Activated naive CD4-positive, alpha-beta T cell treated with anti-CD3 and anti-CD28 coated beads, Interleukin-2, amount 50 U/mL, for 72 hours (primary cell): ENCODE measurements at places on chromosomes 1 and 21. TPM values are rescaled to one million over a fixed set of nuclear protein-coding genes. Genes with fewer than 3 reads are reported as not detected.

Gene NBPF26
- 22.2 TPM for total RNA-seq

Gene ZNF648
- total RNA-seq = not detected

Gene VHLL
- not detected for total RNA-seq

Gene RAB25
- total RNA-seq = 0.89 TPM

Gene LRRIQ3
- total RNA-seq = 1.5 TPM

DNA sequence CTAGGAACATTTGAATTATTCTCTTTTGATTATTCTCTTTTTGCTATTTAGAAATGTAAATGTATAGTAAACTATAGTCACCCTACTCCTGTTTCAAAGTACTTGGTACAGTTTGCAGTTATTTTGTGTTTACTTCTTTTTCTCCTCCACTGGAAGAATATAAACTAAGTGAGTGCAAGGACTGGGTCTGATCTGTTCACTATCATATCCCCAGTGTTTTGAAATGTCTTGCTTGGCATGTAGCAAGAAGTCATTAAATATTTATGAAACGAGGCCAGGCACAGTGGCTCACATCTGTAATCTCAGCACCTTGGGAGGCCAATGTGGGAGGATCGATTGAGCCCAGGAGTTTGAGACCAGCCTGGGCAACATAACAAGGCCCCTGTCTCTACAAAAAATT is 35.8 kb upstream of the PODN start:
- DNase-seq = no peak

DNA sequence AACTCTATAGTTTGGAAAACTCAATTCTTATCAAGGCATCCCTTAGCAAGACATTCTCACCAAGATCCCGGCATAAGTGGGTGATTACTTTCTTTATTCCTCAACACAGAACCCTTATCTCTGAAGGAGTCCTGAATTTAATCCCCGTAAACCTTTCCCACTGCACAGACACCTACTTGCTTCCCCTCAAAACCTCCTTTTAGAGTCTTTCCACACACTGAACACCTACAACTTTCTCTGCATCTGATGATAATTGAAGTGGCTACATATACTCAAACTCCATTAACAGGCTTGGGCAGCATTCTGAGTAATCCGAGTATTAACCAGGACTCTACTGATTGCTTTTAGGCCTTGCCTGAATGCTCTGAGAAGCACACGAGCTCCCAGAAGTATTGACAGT is 23.5 kb downstream of the PALMD start:
- DNase-seq = no peak

DNA sequence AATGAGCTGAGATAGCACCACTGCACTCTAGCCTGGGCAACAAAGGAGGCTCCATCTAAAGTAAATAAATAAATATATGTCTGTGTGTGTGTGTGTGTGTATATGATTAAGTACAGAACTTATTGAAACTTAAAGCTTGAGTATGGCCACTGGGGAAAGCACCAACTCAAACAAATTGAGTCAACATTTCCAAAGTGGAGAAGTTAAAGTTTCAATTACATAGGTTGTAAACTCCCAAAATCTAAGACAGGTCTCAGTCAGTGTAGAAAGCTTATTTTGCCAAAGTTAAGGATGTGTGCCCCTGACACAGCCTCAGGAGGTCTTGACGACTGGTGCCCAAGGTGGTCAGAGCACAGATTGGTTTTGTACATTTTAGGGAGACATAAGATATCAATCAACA is 458.9 kb upstream of the RGS18 start:
- no peak for DNase-seq

DNA sequence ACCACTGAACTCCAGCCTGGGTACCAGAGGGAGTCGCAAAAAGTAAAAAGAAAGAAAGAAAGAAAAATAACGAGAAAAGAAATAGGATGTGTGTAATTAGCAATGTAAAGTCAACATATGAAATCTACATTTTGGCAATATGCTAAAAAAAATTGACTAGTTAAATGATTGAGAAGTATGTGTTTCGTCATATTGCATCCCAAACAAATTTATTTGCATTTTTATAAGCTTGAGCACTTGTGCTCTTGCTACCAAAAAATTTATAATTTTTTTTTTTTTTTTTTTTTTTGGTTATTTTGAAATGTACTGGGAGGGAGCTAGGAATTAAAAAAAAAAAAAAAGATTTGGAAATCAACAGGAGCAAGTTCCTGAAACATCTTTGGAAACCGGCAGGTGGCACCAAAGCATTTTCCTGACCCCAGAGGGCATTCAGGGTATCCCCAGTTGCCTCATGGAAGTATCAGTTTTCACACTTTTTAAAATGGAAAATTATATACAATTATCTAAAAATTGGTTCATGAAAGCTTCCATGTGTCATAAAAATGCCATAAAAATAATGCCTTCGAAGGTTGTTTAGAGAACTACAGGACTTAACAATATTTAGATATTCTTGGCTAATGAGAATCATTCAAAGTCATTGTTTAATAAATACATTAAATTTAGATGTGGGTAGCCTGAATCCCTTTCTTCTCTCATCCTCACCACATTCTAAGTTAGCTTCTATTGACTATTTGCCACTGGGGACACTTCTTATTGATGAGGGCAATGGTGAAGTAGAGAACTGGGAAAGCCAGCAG is 4.8 kb upstream of the HEATR1 start:
- no peak for DNase-seq

DNA sequence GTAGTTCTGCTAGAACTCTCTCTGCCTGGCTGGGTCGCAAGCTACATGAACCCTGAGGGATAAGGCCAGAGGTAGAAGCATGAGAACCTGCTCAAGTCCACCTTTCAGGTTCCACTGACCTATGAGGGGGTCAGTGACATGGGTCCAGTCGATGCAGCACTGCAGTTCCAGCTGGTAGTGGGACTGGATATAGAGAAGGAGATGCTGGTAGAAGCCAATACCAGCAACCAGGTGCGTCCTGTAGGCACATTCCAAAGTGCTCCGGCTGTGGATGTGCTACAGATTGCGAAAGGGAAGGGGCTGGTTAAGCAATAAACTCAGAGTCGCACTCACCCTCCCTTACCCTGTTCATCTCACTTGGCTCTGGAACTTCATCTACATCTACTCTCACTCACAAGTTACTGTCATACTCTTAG is 5.7 kb downstream of the SMG5 start:
- no peak for DNase-seq

DNA sequence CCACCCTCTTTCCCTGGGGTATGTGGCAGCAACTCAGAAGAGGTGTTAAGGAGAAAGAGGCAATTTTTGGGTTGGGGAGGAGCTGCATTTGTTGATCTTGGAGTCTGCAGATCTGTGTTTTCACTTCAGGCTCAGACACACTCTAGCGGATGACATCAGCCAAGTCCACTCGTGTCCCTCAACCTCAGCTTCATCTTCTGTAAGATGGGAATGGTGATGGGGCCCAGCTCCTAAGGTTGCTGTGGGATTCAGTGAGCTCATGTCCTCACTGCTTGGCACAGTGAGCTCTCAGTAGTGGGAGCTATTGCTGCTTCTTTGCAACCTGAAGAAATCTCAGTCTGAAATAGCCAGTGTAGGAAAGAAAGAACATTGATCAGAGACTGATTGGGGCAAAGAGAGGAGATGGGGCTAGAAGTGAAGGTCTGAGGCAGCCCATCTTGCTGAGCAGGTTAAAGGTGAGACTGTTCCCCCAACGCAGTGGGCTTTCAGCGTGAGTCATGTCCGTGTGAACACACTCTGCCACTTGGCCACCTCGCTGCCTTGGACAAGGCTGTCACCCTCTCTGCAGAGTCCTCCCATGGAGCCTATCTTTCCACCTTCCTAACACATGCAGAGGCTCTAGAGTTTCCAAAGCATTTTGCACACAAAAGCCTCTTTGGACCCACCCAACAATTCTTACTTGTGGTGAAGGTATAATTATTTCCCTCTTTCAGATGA is 56.0 kb upstream of the CITED4 start:
- DNase-seq = no peak

DNA sequence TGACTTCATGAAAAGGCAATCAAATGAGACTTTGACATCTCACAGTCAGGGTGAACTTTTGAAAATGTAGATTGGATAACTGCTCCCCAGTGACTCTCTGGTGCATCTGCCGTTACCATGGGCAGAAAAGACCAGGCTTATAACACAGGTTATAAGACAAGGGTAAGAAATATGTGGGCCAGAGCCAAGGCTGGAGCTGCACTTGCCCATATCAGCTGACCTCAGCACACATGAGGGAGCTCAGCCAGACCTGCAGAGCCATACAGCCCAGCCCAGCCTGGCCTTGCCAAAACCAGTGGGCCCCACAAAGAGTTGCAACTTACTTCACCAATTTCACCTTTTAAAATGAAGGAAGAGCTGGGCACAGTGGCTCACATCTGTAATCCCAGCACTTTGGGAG is 11.7 kb upstream of the RGS2 start:
- no peak for DNase-seq

- peak; percentile 38 for DNase-seq
These were observed 77.6 kb downstream of the XCL2 start for GRCh38 chr1:168466092-168466713.

DNA sequence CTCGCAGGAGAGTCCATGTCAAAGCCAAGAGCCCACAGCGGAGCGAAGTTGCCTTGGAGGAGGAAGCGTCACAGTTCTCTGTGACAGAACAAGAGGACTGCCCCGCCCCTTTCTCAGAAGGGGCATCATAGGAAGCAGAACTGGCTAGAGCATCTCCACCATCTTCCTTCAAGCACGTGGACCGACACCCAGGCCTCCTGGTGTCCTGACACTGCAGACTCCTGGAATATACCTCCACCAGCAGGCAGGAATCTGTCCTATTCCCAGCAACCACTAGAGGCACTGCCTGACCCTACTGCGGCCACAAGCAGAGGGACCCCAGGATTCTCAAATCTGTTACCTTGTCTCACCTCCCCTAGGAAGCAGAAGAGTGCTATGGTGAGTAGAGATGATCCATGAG is 37.8 kb downstream of the GPA33 start:
- DNase-seq = no peak

DNA sequence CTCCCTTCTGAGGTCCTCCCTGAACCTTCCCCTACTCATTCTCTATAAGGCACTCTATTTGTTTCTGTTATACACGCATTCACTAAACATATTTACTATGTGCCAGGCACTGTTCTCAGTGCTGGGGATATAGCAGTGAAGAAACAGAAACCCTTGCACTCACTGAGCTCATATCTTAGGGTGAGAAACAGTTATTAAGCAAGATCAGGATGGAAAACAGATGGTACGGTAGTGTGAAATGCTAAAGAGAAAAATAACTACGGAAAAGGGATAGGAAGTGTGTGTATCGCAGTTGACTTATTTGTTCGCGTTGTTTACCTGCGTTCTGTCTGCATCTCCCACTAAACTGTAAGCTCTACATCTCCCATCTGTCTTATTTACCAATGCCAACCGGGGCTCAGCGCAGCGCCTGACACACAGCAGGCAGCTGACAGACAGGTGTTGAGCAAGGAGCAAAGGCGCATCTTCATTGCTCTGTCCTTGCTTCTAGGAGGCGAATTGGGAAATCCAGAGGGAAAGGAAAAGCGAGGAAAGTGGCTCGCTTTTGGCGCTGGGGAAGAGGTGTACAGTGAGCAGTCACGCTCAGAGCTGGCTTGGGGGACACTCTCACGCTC is 572 bp downstream of the CYB5RL start:
- no peak for DNase-seq

GRCh38 chr1:32249831-32250525 is 1.1 kb upstream of the LCK start:
- peak; percentile 84 for DNase-seq

GRCh38 chr1:108140177-108140576 is 60.0 kb downstream of the SLC25A24 start:
- DNase-seq = no peak

DNA sequence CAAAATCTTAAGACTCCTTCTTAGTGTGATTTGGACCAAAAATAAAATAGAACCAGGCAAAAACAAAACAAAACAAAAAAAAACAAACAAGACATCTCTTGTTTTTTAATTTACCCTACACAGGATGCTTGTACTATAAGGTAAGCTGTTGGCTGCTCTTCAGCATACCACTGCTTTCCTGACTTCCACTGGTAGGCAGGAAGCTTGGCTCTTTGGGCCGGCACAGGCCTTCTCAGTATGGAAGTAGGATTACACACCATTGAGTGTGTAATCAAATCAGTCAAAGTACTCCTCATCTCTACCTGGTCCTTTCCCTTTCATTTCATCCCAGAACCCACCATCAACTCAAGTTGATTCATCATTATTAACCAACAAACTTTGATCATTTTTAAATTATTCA is 61.9 kb upstream of the RGS1 start:
- DNase-seq = no peak

DNA sequence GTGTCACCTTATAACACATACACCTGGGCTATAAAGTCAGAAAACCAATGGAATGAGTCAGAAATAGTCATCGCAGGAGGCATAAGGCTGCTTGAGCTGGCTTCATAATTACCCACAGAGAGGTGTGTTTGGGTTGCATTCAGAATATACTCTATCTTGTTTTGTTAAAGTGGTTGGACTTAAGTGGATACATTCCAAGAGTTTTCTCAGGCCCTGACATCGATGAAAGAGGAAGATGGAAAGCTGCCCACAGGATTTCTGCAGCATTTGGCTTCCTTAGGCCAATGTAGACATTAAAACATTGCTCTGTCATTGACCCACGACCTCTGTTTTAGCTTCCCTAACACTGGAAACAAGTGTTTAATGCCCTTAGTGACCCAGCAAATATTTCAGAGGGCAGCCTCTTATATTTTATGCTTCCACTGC is 18.6 kb upstream of the BCL10 start:
- no peak for DNase-seq

DNA sequence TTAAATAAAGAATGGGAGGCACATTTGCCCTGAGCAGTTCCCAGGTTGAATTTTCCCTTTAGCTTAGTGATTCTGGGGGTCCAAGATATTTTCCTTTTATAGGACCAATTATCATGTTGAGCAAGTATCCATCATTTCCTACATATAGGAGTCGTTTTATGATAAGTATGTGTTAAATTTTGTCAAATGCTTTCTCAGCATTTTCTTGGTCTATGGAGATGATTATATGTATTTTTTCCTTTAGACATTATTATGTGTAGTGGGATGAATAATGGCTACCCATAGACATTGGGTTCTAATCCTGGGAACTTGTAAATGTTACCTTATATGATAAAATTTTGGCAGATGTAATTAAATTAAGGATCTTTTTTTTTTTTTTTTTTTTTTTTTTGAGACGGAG is 128.7 kb downstream of the LMO4 start:
- no peak for DNase-seq
